ENCODE measurements at places on chromosomes 5 and 9. TPM values are rescaled to one million over a fixed set of nuclear protein-coding genes. Genes with fewer than 3 reads are reported as not detected.

Gene SHLD3
- total RNA-seq, result 3.4 TPM

- DNase-seq, result peak; percentile 50
These were observed 85.2 kb downstream of the ARSB start for GRCh38 chr5:78899922-78900362.

GRCh38 chr9:79660615-79661014 lies 88.8 kb downstream of the TLE4 start:
- no peak for DNase-seq

DNA sequence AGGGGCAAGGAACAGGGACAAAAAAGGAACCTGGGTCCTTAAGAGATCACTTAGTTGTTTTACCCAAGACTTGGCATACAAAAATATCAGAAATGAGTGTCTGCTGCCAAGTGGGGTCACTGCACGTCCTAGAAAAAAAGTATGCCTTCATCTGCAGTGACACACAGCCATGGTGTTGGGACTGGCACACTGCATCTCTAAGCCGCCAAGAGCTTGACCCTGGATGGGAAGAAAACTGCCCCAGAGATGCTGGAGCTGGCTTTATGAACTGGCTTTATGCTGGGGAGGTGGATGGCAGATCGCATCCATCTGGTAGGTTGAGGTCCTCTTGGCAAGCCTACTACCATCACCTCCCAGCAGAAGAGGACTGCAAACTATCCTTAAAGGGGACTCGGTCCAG lies 51.7 kb downstream of the IRF1 start:
- DNase-seq, result no peak

DNA sequence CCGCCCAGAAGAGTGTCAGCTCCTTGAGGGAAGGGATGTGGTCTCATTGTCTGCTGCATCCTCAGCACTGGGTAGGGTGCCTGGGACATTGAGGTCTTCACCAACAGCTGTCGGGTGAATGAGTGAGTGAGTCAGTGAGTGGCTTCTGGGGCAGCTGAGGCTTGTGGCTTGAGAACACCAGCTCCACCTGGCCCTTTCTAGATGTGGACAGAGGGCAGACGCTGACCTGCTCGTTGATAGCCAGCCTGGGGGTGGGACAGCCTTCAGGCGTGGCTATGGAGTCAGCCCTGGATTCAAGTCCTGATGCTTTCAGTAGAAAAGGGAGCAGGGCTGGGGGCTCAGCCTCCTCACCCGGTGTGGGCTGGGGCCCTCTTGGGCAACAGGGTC lies 215.1 kb downstream of the C9orf50 start:
- peak; percentile 32 for DNase-seq

GRCh38 chr5:444226-444625 lies 1.2 kb downstream of the EXOC3 start:
- no peak for DNase-seq

- no peak for DNase-seq
These were observed 180.5 kb upstream of the TUT7 start for GRCh38 chr9:86534572-86535258.

- DNase-seq, result no peak
These were observed 493.4 kb upstream of the COX7C start for GRCh38 chr5:86124333-86124732.

Gene CKMT2
- total RNA-seq, result 1.4 TPM

Gene GRIA1
- 10.3 TPM for total RNA-seq

GRCh38 chr5:149172261-149172660 lies 31.0 kb downstream of the ABLIM3 start:
- no peak for DNase-seq

Gene RMRP
- 24,340 TPM for total RNA-seq

GRCh38 chr5:123705741-123706140 lies 193.8 kb downstream of the CSNK1G3 start:
- no peak for DNase-seq

GRCh38 chr9:22522206-22522740 lies 75.6 kb downstream of the DMRTA1 start:
- DNase-seq, result no peak

Gene LCP2
- 82.9 TPM for total RNA-seq

DNA sequence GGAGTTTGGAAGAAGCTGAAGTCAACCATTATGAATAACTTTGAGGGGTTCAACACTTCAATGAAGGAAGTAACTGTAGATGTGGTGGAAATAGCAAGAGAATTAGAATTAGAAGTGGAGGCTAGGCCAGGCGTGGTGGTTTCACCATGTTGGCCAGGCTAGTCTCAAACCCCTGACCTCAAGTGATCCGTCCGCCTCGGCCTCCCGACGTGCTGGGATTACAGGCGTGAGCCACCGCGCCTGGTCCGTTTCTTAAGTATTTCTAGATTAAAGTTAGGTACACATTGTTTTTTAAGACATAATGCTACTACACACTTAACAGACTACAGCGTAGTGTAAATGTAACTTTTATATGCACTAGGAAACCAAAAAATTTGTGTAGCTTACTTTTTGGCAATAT lies 14.1 kb downstream of the FNIP1 start:
- DNase-seq, result no peak

Gene HMGCR
- 83.1 TPM for total RNA-seq

GRCh38 chr9:94945197-94946144 lies 219.0 kb downstream of the AOPEP start:
- DNase-seq, result no peak

DNA sequence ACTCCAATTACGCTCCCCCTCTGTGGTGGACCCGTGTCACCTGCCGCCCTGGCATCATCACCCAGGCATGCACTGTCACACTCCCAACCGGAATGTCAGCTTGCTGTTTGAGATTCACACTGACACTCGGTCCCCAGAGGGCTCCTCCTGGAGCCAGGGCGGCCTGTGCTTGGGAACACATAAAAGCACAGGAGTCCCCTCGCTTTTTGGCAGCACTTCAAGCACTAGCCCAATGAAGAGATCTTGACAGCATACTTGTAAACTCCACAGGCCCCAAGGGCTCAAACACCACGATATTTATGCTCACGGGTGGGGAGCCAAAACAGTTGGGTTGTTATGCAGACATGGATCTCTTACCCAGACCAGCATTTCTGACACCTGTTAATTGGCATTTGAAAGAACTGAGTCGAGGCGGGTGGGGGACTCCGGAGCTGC lies 90.8 kb upstream of the EGFLAM start:
- no peak for DNase-seq

GRCh38 chr9:117135501-117136098 lies 279.3 kb downstream of the ASTN2 start:
- no peak for DNase-seq

DNA sequence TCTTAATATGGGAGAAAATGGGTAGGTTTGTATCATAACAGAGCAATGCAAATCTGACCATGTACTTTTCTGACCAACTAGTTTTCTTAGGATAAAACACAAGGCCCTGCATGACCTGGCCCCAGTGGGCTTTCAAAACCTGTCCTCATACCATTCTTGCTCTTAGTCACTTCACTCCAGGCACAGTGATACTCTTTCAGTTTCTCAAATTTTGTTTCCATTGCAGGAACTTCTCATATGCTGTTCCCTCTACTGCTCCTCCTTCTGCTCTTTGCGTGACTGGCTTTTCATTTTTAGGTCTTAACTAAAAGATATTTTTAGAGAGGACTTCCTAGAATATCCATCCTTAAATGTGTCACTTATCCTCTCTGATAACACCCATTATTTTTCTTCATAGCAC lies 112.4 kb downstream of the INIP start:
- DNase-seq, result no peak

- DNase-seq, result no peak
These were observed 429.0 kb upstream of the ZNF608 start for GRCh38 chr5:125175348-125176004.

GRCh38 chr5:140093179-140093578 lies 20.7 kb upstream of the PURA start:
- no peak for DNase-seq

GRCh38 chr9:98021306-98022040 lies 35.1 kb upstream of the NANS start:
- no peak for DNase-seq

Gene MARCOL
- total RNA-seq, result not detected

- no peak for DNase-seq
These were observed 166.8 kb upstream of the MAP3K1 start for GRCh38 chr5:56648460-56649034.

DNA sequence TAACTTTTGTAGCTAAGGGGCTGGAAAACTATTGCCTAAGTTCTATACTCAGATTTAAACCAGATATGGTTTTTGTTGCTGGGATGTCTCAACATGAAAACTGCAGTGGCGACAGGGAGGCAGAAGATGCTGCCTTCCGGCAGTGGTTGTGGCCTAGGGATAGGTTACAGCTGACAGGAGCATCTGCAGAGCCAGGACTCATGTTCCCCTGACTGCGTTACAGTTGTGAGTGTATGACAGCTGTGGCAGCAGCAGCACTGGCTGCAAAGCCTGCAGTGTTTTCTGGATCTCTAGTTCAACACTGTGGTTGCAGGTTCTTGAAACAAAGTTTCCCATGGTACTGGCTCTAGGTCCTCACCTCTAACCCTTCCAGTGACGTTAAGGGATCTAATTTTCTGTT lies 498.8 kb upstream of the CDH18 start:
- DNase-seq, result no peak

Gene SIT1
- total RNA-seq, result 1.5 TPM

Measured in lower lobe of right lung (tissue), 2 donors.